ENCODE measurements at places on chromosomes 7 and 10.

DNA sequence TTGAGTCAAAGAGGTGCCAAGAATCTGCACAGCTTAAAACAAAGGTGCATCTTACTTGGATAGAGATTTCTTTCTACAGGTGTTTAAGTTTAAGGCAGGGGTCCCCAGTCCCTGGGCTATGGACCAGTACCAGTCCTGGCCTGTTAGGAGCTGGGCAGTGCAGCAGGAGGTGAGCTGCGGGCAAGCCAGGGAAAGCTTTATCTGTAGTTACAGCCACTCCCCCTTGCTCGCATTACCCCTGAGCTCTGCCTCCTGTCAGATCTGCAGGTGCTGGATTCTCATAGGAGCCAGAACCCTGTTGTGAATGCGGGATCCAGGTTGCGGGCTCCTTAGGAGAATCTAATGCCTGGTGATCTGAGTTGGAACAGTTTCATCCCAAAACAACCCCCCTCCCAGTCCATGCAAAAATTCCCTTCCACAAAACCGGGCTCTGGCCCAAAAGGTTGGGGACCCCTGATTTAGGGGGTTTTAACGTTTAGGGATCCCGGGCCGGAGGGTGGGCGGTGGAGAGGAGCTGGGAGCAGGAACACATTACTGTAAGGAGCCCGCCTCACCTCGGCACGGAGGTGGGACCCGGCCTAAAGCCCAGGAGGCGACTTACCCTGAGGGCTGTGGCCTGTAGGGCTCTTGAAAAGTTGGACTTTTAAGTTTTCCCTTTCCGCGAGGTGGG lies 60.2 kb downstream of the ZNF467 start:
- DNase-seq = no peak

- DNase-seq = no peak
Measured at GRCh38 chr10:4586776-4587175, 239.2 kb upstream of the AKR1E2 start.

DNA sequence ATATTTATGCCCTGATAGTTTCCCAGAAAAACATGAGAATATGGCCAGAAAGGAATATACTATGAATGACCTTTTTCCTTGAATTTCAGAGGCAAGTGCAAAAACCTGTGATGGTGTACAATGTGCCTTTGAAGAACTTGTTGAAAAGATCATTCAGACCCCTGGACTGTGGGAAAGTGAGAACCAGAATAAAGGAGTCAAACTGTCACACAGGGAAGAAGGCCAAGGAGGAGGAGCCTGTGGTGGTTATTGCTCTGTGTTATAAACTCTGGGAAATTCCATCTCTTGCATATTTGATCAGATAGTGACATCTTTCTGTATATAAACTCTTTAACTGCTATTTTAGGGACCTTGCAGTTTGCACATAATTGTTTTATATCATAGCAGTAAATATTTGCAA lies 33.7 kb downstream of the RAB18 start:
- no peak for DNase-seq

DNA sequence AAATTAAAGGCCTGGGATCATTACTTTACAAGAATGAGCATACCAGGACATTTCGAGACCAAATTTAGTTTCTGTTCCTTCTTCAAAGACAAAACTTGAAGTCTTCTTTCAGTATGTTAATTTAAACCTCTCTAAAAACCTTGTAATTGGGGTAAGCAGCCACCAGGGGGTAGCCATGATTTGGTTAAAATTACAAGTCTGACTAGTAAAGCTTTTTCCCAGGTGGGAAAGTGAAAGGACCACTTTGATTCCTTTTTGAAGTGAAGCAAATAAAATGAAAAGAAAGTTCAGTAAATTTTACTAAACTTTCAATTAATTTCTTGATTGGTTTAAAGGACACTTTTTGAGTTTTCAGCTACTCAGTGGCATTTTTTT lies 294.3 kb downstream of the BBS9 start:
- no peak for DNase-seq

DNA sequence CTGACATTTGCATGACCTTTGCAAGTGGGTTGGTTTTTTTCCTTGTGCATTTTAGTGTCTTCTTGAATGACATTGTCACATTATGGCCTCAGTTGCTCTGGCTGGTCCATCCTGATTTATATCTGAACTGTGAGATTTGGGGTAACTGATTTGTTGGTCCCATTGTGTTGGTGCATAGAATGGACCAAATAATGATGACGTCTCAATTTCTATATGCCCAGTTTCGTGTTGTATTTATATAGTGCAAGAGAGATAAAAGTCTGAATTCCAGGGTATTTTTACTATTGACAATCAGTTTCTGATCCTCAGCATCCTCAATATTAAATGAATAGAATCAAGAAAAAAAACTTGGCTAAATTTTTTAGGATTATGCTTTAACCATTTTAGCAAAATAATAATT lies 281.8 kb downstream of the HDAC9 start:
- no peak for DNase-seq

DNA sequence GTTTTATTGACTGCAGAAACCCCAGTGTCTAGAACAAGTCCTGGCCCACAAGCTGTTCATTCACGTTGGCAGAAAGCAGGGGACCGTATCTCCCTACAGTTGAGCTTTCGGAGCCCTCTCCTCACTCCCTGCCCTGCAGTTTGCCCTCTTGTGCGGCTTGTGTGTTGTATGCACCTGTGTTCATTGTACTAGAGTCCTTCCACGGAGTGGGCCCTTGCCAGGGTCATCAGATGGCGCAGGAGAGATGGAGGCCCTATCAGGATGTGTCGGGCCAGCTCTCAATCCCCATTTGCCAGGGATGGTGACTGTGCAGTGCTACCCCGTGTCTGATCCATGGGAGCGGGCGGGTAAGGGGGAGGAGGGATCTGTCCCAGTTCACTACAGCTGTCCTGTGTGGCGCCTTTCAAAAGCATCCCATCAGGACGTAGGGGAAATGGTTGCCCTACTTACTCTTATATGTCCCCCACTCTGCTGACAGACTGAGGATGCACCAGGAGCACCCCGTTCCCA lies 77.4 kb upstream of the PRR15 start:
- no peak for DNase-seq

DNA sequence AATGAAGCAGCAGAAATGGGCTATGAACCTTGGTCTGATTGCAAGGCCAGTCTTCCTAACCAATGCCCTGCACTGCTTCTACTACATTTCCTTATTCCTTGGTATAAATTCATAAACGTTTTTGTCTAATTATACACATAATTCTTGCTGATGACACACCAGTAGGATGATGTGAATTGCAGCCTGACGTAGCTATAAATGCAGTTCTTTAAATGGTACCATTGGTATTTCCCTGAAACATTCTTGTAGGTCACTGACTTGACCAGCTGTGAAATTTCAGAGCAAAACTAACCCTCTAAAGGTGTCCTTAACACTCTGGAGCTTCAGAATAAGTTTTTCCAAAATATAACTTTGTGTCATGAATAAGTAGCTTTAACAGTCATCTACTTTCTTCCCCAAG lies 50.8 kb downstream of the IFIT5 start:
- no peak for DNase-seq

DNA sequence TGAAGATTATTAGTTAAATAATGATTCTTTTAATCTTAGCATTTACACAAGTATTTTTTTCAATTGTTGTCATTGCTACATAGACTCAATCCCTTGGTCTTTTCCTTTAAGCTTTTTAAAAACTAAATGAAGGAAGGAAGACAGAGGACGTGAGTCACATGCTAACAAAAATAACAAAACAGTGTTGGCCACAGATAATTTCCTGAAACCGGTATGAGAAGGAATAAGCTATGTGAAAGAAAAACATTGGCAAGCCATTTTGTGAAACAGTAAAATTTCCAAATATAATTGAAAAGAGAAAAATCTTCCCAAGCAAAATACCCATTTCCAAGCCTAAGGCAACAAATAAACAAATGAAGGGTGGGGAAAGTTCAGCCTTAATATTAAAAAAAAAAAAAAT lies 223.0 kb downstream of the AHR start:
- DNase-seq = no peak

GRCh38 chr10:89278034-89278535 lies 23.8 kb upstream of the IFIT2 start:
- no peak for DNase-seq

- no peak for DNase-seq
Measured at GRCh38 chr10:75233444-75234016, 2.2 kb downstream of the COMTD1 start.

GRCh38 chr7:123327661-123328060 lies 127.9 kb upstream of the SLC13A1 start:
- no peak for DNase-seq

DNA sequence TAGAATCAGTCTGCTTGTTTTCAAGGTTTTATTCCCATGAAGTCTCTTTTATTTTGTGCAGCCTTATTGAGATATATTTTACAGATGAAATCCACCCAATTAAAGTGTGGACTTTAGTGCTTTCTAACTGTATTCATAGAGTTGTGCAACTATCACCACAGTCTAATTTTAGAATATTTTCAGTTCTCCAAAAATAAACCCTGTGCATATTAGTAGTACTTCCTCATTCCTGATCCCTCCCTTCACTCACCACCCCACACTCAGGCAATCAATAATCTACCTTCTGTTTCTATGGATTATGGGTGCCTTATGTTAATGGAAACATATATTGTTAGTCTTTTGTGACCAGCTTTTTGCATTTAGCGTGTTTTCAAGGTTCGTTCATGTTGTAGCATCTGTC lies 185.7 kb upstream of the TMEM72 start:
- no peak for DNase-seq

DNA sequence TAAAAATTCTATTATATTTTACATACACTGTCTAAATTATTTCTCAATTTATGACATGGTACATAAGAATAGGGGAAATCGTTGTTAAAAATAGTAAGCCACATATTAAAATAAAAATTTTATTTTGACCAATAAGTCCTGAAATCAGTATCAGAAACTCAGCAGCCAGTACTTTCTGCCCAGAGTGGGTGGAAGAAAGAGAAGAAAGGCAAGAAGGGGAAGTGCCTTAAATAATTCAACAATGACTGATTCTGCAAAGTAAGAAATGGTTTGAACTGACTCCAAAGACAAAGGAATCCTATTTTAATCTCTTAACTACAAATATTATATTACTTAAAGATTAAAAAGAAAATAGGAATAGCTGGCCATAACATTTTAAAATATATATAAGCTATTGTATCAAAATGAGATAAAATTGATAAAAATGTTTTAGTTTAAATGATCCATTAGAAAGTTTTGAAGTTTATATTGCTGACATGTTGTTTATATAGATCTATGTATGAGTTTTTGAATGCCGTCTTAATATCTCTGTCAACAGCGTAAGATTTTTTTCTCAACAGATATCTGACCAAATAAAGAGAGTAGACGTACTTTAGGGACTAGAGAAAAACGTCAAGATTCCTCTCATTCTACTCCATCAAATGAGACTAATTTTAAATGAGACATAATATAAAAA lies 30.2 kb upstream of the NRCAM start:
- DNase-seq = no peak

GRCh38 chr7:156845379-156846101 lies 47.4 kb downstream of the LMBR1 start:
- DNase-seq = no peak

GRCh38 chr10:71719042-71719441 lies 536 bp downstream of the C10orf105 start:
- no peak for DNase-seq

- no peak for DNase-seq
Measured at GRCh38 chr7:94056796-94057207, 52.6 kb upstream of the BET1 start.

- DNase-seq = peak; percentile 44
Measured at GRCh38 chr7:74449809-74450397, 3.8 kb upstream of the GTF2IRD1 start.

DNA sequence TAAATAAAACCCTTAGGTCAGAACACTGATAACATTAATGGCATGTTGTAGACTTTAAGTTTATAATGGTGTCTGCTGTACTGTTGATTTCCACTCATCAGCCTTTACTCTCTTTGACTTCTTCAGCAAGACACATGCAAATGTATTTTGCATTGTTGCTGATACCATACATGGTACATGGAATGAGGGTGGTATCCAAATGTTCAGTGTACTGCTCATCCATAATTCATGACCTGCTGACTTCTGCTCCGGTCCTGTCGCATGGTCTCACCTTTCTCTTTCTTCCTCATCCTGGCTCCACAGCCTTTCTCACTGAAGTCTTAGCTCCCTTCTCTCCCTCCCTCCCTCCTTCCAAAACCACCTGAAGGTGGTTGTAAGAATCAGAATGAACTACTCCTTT lies 4.7 kb upstream of the CUBN start:
- no peak for DNase-seq
